ENCODE measurements at places on chromosomes 5 and 9. TPM values are rescaled to one million over a fixed set of nuclear protein-coding genes. Genes with fewer than 3 reads are reported as not detected.

INSL6 gene
- not detected for total RNA-seq

PCYOX1L gene
- 2.9 TPM for total RNA-seq

DND1 gene
- total RNA-seq, result 0.26 TPM

PPWD1 gene
- 33.2 TPM for total RNA-seq

GPR151 gene
- total RNA-seq, result not detected

RECK gene
- total RNA-seq, result 10.0 TPM

SPATA31A7 gene
- total RNA-seq, result not detected

DNA sequence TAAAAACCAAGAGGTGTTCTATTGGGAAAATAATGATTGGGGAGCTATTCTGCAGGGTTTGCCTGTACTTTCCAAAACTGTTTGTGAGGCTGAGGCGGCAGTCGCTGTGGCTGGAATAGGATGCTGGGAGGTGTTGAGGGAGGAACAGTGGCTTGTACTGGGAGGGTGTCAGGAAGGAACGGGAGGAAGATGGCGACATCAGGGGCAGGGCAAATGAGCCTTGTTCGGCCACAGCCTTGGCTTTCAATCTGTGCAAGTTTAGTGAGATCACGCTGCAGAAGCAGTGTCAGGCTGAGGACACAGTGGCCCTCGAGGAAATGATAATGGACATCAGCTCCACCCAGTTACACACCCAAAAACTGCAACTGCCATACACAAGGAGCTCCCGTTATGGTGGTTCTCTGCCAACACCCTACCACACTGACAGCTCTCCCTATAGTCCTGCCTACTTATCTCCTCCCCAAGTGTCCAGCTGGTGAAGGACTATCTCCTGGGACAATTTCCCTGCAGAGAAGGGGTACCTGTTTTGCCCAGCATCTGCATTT, 27.3 kb downstream of the KIF2A start:
- no peak for DNase-seq

DNA sequence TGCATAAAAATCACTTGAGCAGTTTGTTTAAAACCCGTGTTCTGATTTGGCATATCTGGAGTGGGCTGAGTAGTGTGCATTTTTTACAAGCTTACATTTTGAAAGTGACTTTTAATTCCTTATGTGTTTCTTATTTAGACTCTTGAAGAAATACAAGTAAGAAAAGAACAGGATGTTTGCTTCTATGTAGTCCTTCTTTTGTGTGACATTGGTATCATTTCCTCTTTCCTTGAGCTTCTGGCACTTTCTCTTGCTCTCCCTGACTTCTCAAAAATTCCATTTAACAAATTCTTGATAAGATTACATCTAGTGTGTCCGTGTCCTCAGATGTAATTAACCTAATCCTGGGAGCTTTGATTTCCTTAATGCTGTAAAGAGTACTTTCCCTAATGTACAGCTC, 12.5 kb downstream of the GARNL3 start:
- DNase-seq, result no peak

GRCh38 chr5:115246361-115246991, 16.2 kb downstream of the PGGT1B start:
- peak; percentile 75 for DNase-seq

- no peak for DNase-seq
Measured at GRCh38 chr5:152269533-152269932, 135.5 kb downstream of the NMUR2 start.

DNA sequence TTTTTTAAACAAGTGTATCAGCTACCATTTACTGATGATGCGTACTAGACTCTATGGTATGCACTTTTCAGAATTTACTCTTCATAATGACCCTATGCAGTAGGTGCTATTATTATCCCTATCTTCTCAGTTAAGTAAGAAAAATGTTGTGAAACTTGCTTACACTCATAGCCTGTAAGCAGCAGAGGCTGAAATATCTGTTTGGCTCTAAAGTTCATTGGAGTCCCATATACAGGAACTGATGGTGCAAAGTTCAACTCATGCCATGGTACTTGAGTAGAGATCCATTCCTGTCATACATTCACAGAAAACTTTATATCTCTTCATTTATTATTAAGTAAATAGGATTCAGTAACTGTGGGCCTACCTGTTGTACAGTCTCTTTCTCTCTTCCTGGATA, 41.4 kb upstream of the CCDC112 start:
- no peak for DNase-seq

GRCh38 chr5:109721741-109722140, 32.0 kb downstream of the MAN2A1 start:
- DNase-seq, result no peak

GRCh38 chr5:1036504-1037122, 28.0 kb downstream of the NKD2 start:
- no peak for DNase-seq

- no peak for DNase-seq
Measured at GRCh38 chr5:159130871-159131270, 31.2 kb upstream of the EBF1 start.

- no peak for DNase-seq
Measured at GRCh38 chr5:76620166-76620565, 3.0 kb downstream of the F2RL2 start.

DNA sequence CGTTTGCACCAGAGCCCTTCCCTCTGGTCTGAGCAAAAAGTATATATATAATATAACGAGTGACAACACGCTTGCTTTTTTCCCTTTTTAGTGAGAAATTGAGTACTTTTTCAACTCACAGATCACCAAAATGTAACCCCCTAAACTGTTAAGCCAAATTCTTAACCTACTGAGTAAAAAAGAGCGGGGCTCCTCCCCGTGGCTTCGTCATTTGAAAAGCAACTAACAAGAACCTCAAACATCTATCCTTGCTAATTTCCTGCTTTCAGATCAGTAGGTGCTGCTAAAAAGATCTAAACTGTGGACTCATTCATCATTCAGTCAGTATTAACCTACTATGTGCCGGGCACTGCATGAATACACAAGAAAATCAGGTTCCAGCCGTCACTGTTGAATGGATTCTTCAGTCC, 1.0 kb upstream of the PTBP3 start:
- DNase-seq, result peak; percentile 50

GRCh38 chr5:116370149-116370548, 204.5 kb downstream of the SEMA6A start:
- no peak for DNase-seq

DNA sequence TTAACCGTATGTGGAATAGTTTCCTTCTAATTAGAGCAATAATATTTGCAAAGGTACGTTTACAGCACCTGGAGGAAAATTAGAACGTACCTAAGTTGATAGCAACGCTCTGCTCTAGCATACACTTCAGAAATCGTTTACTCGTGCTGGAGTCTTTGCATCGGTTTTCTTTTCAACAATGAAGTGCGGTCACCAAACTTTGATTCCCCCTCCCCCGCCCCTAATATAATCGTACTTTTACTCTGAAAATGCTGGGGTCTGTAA, 506 bp downstream of the ADAMTS19 start:
- no peak for DNase-seq

GRCh38 chr5:95916687-95917085, 45.0 kb downstream of the ELL2 start:
- DNase-seq, result no peak

GRCh38 chr9:134870746-134871662, 9.6 kb upstream of the FCN2 start:
- DNase-seq, result no peak

GRCh38 chr5:173733831-173734501, 117.5 kb upstream of the BOD1 start:
- DNase-seq, result no peak

- DNase-seq, result no peak
Measured at GRCh38 chr9:128404560-128404959, 16.1 kb upstream of the CERCAM start.

GRCh38 chr9:125240649-125240999, 519 bp downstream of the HSPA5 start:
- DNase-seq, result peak; percentile 48

DNA sequence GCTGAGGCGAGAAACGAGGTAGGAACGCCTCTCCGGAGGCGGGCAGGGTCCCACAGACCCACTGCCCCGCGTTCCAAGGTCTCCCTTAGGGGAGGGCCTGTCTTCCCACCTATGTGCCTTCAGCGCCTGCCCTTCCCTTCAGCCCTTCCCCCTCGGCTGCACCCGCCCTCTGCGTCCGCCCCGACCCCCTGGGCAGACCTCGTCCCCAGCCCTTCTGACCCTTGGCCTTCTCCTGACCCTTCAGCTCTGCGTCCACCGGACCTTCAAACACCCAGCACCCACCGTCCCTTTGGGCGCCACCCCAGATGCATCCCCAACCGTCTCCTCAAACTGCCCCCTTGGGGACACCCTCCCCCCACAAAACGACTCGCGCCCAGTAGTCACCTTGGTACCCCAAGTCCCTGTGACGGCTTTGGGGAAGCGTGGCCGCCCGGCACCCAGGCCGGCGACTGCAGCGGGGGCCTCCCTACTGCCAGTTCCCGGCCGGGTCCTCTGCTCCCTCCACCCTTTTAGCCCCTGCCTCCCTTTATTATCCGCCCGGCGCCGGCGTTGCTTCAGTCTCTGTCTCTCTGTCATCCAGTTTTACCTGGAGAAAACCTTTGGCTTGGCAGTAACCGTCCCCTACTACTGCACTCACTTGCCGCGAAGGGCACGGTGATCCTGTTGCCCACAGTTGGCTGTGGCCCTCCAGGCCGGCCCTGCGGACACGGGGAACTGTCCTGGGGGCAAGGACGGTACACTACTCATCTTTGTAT, 421 bp downstream of the RUSC2 start:
- no peak for DNase-seq

DNA sequence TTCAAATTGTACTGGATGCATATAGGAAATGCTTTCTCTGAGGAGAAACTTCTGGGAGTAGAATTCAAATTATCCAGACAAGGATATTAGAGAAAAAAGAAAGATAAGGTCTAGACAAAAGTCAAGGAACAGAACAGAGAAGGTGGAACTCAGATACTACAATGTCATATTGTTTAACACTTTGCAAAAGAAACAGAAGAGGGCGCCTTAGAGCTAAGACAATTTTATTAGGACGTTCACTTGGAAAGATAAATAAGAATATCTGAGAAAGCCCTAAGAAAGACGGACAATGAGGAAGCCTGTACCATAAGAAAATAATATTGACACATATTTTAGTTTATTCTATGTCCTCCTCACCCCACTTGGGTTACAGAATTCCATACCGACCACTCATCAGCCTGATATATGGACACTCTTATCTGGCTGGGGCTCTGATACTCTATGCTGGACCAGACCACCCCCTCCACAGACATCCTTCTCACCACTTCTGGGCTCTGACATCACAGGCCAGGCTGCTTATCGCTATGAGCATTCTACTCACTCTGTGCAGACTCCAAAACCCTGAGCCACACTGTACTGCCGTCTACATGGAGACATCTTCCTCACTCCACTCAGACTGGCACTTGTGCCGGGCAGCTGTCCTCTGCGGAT, 9.1 kb upstream of the AK3 start:
- DNase-seq, result peak; percentile 53

GRCh38 chr9:98864281-98865174, 57.1 kb downstream of the GALNT12 start:
- no peak for DNase-seq

DNA sequence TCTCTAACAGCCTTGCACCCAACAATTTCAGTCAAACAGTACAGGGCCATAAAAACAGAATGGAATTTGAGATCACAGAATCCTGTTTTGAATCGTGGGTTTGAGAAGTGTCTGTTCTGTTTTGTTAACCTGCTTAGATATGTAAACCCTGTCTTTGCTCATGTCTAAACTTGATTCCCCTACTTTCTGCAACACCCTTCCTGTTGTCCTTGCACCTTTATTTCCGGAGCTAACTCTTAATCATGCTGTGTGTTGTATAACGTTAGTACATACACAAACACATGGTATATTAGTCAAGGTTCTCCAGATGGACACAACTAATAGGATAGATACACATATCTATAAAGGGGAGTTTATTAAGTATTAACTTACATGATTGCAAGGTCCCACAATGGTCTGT, 2229.2 kb upstream of the C9orf72 start:
- DNase-seq, result no peak

- no peak for DNase-seq
Measured at GRCh38 chr9:76567086-76567485, 108.1 kb downstream of the GCNT1 start.

DNA sequence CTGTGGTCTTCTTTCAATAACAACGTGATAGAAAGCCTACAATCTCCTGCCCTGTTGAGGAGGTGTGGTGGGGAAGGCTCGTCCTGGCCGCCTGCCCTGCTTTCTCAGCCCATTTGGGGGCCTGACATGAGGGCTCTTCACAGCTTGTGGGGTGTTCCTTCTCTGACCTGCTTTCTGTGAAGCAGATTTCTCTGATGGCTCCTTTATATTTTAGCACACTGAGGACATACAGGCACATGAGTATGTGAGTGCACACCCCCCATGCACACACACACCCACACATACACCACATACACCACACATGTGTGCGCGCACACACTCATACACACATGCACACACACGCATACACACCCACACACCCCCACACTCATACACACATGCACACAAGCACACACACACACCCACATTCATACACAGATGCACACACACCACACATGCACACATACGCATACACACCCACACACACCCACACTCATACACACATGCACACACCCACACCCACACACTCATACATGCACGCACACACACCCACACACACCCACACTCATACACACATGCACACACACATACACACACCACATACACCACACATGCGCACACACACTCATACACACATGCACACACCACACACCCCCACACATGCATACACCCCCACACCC, 117.5 kb downstream of the COL5A1 start:
- no peak for DNase-seq

GRCh38 chr9:125974705-125975104, 227.5 kb downstream of the PBX3 start:
- no peak for DNase-seq

DNA sequence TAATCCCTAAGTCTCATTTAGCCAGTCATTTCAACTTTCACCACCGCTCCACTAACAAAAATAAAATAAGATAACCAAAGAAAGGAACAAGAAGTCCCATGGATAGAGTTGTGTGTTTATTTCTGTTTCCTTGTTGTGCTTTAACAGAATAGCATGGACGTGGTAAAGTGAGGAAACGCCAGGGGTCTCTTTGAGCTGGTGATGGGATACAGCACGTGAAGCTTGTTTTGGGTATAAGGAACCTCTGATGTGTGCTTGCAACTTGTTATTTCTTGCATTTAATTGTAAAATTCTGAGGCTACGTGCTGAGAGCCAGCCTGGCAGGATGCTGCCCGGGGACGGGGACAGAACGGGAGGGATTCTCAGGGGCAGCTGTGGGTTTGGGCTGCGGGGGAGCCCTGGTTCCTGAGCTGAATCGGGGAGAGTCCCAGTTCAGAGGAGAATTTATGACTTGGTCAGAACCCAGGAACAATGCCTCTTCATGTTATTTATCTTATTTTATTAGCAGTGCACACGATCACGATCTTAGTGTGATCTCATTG, 63.4 kb downstream of the ANKRD33B start:
- DNase-seq, result no peak

GRCh38 chr9:88280816-88281382, 107.3 kb upstream of the SPIN1 start:
- DNase-seq, result peak; percentile 16

DNA sequence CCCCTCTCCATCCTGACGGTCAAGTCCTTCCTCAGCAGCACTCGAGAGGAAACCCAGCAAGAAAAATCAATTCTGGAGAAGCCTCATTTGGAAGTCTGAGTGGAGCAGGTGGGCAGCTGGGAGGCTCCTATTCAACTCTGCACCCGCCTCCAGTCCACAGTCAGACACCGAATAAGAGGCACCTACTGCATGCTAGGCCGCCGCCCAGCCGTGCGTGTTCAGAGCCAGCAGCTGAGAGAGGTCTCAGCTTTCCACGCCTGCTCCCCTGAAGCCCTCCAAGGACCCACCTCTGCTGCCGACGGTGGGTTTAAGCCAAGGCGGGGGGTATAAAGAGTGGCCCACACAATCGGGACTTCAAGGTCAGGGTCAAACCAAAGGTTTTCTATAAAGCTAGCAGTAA, 41.9 kb downstream of the VAV2 start:
- DNase-seq, result no peak

GRCh38 chr5:139949710-139950109, 93.4 kb downstream of the NRG2 start:
- no peak for DNase-seq
